ENCODE measurements at places on chromosomes 12 and 14.

DNA sequence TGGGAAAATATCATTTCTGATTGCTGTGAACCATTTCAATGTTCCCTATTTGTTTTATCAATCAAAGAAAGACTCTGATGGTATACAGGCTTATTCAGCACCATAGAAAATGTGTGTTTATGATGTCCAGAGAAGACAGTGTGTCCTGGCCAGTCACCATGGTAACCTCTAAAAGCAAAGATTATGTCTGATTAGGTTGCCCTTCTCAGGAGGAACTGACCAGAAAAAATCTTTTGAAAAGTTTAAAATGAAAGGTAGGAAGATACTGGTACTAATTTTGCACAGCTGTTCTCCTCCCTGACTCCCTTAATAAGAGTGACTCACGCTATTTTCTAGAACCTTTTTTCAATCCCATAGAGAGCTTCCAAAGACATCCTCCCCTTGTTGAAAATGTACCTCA is 391.8 kb upstream of the DCN start:
- DNase-seq, result no peak

DNA sequence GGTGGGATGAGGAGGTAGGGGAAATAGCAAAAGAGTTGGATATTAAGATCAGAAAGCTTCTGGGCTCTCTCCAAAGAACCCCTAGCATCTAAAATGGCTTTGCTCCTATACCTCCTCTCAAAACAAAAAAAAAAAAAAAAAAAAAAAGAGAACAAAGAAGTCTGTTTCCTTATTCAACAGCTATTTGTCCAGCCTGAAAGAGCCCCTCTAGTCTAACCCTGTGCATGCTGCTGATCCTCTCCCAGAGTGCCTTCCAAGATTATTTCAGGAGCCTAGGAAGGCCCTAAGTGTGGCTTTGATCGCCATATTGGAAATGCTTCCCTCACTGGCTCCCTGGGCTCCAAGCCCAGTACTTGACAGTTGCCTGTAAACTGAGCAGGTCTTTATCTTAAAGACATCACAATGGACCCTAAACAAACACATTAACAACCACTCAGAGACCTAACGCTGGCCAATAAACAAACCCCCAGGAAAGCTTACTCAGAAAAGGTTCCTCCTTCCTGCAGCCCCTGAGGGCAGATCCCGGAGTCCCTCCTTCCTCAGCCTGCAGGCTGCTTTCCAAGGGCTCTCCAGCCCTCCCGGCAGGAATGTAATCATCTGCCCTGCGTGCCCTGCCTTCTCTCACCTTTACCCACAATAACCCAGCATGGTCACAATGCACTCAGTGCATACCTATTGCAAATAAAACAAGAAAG is 17.4 kb upstream of the COL2A1 start:
- no peak for DNase-seq

DNA sequence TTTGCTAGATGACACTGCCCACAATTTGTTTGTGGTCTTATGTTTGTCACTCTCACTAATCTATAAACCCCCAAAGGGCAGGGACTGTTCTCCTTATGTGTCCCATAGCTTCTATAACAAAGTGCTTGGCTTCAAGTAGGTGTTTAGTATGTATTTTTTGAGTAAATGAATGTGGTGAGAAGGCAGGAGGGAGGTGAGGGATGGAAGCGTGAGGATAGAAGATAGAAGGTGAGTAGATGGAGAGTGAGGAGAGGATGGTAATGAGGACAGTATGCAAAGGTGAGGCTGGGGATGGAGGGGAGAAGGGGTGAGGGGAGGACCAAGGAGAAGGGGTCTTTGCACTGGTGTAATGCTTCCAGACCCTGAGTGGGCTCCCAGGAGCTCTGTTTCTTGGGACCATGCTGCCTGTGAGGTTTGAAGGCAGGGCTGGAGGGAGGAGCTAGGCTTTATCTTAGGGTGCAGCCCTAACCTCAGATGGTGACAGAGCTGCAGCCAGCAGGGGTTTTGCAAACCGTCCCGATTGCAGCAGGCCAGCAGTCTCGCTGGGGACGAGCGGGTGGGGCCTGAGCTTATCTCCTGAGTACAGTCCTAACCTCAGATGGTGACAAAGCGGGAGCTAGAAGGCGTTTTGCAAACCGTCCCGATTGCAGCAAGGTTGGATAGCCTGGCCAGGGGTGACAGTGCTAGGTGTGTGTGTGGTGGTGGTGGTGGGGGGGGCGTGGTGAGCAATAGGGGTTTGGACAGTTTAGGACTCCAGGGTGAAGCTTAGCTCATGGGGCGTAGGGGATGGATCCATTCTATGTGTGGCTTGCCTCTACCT is 6.5 kb downstream of the CEBPE start:
- no peak for DNase-seq

- DNase-seq, result no peak
Observed at GRCh38 chr12:98317939-98318899, 197.2 kb upstream of the TMPO start.

DNA sequence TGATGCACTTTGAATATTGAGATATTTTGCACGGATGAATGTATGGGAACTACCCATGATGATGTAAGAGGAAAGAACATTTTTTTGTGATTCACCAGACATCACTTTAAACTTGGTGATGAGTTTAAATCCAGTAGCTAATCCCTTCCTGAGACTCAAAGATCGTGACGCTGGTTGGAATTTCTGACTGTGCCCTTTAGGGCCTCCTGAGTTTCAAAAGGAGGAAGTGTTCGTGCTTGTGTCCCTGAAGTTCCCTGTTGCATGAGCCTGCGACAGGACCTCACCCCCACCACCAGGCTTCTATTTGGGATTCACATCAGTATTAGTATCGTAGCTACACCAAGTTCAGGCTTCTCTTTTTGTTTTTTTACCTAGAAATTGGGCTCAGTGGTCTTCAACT is 18.6 kb upstream of the RIN3 start:
- no peak for DNase-seq

- peak; percentile 74 for DNase-seq
Observed at GRCh38 chr12:12716793-12717585, at the start of gene CDKN1B. Gene CDKN1B, plus strand, starts transcription at chr12:12717368. Its CDS starts 472 bp downstream, at chr12:12717840.

GRCh38 chr12:26188127-26188526 is 7.2 kb upstream of the SSPN start:
- no peak for DNase-seq

DNA sequence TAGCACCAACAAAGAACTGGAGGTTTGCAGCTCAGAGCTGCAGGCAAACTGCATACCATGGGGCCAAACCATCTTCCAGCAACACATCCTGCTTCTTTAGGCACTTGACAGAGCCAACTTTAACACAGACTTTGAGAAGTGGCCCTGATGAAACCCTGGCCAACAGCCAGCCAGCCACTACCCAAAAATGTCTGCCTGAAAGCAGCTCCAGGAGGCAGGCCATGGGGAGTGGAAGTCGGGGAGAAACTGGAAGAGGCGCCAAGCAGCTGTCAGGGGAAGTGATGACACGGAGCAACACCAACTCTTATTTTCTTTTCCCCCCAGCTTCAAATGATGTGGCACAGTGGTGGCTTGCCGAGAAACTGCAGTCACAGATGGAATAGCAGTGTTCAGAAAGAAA is 110.9 kb upstream of the PLXNC1 start:
- no peak for DNase-seq

DNA sequence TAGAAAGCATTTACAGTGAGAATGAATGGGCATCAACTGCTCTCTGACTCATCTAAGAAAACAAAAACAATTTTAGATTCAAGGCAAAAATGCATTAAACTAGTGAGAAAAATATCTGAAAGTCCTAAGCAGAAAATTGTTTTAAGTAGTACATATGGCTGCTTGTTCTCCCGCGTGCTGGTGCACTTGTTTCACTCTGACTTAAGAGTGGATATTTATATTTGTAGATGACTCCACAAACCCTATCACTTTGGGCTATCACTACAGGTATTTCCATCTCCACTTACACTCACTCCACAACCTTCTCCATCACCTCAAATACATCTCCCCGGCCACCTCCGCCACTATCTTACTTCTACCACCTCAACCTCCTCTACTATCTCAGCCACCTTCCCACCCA is 253.9 kb upstream of the EGLN3 start:
- DNase-seq, result no peak

DNA sequence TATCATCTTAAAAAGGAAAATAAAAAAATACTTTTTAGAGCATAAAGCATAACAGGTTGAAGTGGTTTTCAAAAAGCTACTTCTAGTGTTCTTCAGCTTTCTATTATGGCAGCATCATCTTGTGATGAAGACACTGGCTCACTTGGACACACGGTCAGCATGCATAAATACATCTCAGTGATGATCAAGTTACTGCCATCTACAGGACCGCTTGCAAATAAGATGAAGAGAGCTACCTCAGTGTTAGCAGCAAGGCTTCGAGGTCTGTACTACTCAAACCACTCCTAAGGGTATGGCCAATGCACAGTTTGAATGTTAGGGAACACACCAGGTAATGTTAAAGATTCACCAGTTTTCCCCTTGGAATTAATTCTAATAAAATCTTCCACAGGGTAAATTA is 58.8 kb downstream of the GALC start:
- DNase-seq, result no peak

- DNase-seq, result no peak
Observed at GRCh38 chr12:124449623-124450375, 117.6 kb downstream of the NCOR2 start.

DNA sequence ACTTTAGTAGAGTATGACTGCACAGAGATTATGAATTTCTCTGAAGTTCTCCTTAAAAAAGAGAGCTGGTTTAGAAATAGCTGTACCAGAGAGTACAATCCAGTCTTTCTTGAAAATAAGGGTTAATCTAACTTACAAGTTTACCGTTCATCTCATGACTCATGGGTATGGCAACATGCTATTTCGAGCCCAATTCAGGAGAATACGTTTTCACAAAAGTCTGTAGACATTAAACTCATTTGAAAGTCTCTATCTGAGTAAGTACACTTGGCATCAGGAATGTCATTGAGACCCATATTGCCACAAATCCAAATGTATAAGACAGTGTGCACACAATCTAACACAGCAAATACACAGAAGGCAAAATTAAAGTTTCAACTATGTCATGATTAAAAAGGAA is 160.5 kb downstream of the PIK3C2G start:
- DNase-seq, result no peak

DNA sequence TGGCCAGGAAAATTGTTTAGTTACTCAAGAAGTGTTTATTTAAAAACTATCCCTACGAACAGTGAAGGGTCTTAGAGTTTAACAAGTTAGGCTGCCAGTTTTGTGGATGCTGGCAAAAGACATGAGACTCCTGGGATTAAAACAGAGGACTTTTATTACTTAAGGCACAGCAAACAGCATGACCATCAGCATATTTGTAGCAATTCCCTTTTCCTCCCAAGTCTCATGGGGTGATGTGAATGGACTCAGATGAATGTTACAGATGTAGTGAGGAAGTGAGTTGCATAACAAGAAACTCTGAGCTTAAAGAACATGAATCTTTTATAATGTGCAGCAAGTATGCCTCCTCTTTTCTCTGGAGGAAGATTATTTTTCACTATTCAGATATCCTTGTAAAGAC is 695.8 kb downstream of the RPS29 start:
- DNase-seq, result no peak

- no peak for DNase-seq
Observed at GRCh38 chr14:71523630-71524319, 408.5 kb upstream of the RGS6 start.

- no peak for DNase-seq
Observed at GRCh38 chr12:114799574-114800487, 115.9 kb upstream of the TBX3 start.

DNA sequence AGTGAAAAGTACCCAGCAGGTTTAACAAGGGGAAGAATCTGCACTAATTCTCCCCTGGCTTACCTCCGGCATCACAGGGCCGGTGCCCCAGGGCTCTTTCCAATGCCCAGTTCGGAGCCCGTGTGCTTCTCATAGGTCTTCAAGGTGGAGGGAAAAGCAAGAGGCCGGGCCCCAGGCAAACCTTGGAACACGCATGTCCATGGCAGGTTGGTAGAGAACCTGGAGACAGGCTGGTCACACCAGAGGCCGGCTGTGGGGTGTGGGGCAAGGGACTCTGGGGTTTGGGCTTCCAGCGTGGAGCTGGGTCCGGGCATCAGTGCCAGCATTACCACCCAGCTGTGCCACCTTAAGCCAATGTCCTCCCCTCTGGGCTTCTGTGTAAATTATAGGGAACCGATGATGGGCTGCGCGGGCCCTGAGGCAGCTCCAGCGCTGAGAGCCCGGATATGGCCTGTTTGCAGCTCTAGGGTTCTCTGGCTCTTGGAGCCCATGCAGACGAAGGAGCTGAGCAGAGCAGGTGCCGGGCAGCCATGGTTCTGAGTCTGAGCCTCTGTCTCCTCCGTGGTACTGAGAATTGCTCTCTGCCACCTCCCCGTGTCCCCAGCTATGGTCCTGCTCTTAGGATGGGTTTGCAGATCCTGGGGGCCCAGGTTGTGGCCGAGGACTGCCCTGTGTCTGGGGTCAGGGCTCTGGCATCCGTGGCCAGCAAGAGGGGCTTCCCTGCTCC is 197.0 kb upstream of the C14orf180 start:
- DNase-seq, result no peak

- DNase-seq, result no peak
Observed at GRCh38 chr14:51824191-51824590, 36.2 kb upstream of the GNG2 start.

DNA sequence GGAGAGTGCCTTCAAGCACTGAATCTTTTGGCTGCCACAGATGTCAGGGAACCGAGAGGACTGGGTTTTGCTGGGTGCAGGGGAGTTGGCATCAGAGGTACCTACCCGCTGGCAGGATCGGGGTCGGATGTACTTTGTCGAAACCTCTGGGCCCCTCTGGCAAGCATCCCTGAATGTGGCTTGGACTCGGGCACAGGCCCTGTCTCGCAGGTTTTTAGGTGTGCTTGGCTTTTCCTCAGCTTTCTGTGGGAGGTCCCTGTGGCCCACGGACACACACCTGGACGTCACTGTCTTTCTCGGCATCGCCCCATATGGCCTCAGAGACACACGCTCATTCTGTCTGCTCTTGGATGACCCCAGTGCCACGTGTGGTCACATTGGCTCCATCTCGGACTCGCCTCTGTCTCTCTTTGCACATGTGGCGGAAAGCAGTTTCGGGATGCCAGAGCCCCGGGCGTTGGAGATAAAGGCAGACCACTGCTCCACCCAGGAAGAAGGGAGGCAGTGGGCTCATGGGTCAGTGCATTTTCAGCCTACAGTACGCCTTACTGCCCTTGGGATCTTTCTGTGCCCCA is 769.6 kb upstream of the ALG10B start:
- DNase-seq, result no peak

- DNase-seq, result no peak
Observed at GRCh38 chr12:131735476-131736445, 24.9 kb downstream of the SFSWAP start.

DNA sequence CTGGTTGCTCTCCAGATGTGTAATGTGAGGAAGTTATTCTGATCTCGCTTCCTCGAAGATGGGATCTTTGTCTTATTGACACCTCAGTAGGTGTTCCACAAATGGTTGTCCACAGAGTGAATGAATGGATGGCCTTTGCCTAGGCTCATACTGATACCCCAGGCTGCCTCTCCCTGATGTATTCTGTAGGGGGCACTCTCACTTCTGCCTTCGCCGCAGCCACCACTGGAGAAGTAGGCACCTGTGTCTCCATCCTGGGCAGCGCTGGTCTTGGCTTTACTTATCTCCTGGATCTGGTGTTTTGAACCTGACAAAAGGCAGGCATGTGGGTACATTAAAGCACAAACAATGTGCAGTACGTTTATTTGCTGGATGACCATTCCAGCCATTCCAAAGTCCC is 82.1 kb downstream of the ZFP36L1 start:
- DNase-seq, result no peak
